ENCODE measurements at places on chromosomes 6 and 20.

DNA sequence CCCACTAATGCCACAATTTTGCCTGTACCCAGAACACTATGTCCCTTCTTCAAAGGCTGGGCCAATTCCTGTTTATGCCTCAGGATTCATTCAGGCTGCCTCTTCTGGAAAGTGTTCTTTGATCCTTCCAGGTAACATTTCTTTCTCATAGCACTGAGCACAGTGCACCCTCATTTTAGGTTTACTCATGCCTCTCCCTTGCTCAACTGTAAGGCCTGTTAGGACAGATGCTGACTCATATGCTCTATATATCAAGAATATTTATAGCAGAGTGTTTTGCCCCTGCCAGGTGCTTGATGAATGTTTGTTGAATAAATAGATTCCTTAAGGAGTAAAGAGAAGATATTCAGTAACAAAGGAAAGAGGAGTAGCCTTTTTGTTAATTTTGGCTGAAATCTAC, 263.9 kb downstream of the PHF3 start:
- DNase-seq: no peak

DNA sequence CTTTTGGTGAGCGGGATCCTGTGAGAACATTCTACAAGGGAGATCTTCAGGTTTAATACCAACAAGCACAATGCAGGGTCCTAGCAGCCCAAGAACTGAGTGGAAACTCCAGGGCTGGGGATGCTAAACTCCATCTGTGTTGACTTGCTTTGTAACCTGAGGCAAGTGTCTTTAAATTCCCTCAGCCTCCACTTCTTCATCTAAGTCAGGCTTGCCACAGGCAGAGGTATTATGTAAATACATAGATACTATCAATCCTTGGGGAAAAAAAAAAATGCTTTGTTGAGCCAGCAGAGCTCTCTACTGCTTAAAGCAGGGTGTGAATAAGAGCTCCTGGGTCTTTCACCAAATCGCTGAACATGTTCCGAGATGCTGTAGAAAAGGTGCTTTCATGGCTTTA, 114.2 kb upstream of the PHACTR1 start:
- DNase-seq: no peak

DNA sequence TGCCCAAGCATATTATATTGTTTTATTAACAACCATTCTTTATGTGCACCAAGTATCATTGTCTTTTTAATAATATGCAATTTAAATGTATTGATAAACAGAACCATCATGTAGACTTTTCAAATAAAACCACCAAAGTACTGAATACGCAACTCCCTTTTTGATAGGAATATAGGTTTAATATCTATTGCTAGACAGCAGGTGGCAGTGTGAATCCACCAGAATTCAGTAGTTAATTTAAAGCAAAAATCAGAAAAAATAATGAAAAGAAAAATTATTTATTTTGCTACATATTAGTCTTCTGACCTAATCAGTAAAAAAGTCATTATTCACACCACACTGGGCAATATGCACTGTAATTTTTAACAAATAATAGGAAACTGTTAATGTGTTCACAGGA, 143.7 kb downstream of the KLHL32 start:
- peak; percentile 26 for DNase-seq

DNA sequence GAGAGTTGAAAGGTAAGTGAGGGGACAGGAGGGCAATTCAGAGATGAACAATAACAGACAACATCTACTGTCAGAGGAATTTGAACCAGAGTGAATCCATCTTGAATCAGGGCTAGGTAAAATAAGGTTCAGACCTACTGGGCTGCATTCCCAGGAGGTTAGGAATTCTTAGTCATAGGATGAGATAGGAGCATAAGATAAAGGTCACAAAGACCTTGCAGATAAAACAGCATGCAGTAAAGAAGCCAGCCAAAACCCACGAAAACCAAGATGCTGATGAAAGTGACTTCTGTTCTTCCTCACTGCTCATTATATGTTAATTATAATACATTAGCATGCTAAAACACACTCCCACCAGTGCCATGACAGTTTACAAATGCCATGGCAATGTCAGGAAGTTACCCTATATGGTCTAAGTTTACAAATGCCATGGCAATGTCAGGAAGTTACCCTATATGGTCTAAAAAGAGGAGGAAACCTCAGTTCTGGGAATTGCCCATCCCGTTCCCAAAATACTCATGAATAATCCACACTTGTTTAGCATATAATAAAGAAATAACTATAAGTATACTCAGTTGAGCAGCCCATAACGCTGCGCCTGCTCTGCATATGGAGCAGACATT, 248.5 kb downstream of the HAO1 start:
- DNase-seq: no peak

DNA sequence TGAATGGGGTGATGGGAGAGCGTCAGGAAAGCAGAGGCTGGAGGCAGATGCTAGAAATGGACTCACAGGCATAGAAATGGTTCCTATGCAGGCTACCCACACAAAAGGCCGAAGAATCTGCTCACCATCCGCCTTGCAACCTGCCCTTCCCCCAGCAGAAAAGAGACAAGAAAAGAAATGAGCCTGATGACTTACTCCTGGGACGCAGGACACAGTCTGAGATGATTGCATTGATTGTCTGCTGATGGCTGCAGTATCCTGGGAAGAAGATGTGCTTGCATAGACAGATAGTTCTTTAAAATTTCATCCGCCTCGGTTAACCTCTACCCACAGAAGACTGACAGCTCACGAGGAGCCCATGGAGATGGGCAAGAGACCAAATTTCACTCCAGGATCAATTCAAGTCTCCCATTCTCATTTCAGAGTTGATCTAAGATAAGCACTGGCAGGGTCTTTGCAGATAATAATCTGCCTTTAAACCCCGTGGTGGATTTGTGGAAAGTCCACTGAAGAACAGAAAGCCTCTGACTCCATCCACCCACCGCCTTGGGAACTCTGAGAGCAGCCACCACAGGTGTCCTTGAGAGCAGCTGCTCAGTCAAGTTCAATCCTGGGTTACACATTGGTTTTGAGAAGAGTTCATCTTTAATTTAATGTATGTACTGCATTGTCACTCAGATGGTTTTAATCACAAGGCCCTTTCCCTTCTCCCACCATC, 7.2 kb downstream of the AGPAT4 start:
- DNase-seq: no peak

DNA sequence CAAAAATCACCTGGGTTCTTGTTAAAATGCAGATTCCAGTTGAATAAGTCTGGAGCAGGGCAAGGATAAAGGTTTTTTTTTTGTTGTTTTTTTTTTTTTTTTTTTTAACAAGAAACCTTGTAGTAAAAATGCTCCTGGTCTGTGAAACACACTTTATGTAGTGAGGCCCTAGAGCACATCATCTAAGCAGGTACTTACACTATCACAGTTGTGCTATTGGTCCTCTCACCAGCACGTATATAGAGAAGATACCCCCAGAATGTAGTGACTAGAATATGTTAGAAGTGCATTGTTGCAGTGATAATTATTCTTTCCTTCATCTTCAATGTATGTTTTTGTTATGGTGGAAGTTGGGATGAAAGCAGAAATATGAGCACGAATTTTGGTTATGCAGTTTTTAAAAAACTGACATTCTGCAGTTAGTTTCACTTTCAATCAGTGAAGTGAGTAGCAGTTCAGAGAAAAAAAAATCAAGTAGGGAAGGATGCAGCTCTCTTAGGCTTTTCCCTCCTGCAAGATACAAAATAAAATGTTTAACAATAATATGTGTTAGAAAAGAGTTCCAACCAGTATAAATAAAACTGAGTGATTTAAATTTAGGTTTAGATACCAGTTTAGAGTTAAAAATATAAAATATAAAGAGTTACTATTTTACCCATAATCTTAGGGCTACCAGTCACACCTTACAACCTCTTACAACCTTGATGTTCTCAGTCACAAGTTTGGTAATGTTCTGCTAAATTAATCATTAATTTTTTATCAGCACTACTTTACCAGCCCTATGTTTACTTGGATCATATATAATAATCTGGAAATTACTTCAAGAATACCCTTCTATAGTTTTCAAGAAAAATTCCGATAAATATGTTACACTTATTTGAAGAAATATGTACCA, 9.2 kb upstream of the DEFB113 start:
- DNase-seq: no peak

DNA sequence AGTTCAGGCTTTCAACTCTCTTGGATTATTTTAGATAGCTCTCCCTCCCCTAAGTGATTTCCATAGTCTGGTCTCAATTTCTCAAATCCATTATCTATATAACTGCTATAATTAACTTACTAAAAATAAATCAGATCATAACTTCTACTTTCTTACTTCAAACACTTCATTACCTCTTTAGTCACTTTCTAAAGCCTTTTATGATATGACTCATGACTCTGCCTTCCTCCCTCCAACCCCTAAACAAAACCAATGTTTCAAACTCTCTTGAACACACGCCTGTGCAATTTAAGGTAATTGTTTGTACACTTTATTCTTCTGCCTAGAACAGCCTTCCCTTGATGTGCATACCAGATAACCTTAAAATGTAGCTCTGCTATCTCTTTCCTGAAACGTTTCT, 100.5 kb downstream of the LMBRD1 start:
- peak; percentile 10 for DNase-seq

- DNase-seq: no peak
These were observed 33.3 kb downstream of the GFRA4 start for GRCh38 chr20:3629893-3630292.

- DNase-seq: no peak
These were observed 183.7 kb upstream of the JAG1 start for GRCh38 chr20:10857352-10858070.

DNA sequence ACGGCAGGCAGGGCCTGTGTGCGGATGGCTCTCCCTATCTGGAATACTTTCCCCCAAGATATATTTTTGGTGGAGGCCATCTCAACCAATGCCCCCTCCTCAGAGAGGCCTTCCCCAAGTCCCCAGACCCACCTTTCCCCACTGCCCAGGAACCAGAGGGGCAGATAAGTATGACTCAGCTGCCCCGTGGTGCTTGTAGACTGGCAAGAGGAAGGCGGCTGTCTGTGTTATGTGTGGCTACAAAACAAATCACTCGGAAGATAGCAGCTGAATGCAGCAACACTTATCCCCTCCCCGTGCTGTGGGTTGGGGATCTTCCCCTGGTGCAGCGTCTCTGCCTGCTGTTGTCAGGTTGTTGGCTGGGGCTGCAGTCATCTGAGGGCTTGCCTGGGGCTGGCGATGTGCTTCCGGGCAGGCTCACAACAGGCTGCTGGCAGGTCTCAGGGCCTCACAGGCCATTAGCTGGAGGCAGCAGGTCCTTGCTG, 7.1 kb downstream of the NPEPL1 start:
- DNase-seq: no peak

DNA sequence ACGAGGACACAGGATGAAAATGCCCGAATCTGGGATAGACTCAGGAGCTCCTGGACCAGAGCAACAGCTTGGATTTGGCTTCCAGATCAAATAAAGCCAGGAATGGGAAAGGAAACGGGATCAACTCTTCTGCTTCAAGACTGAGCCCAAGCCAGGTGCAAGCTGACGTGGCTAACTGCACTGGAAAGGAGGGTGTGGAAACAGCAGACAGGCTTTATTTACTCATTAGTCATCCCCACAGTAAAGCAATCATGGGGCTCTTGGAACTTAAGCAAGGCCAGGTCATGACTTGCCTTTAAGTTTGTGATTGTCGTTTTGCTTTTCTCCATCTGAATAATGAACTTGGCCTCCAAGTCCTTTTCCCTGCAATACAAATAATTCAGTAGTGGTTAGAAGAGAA, 45.2 kb downstream of the KIF16B start:
- no peak for DNase-seq

GRCh38 chr6:159059885-159060506, 15.2 kb upstream of the TAGAP start:
- no peak for DNase-seq

GRCh38 chr20:20327746-20328145, 40.2 kb upstream of the INSM1 start:
- no peak for DNase-seq

DNA sequence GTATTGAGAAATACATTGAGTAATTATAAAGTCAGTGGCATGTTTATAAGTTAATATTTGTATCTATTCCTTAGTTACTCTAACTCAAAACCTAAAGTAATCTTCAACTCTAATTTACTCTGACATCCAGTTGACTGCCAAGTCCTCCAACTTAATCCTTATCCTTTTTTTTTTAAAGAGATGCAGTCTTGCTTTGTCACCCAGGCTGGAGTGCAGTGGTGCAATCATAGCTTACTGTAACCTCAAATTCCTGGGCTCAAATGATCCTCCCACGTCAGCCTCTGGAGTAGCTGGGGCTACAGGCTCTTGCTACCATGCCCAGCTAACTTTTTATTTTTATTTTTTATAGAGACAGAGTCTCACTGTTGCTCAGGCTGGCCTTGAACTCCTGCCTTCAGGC, 24.4 kb downstream of the PTPN1 start:
- DNase-seq: no peak

GRCh38 chr6:27251606-27252251, 4.2 kb downstream of the PRSS16 start:
- peak; percentile 78 for DNase-seq

- no peak for DNase-seq
These were observed 62.7 kb downstream of the NOL4L start for GRCh38 chr20:32522526-32522775.

DNA sequence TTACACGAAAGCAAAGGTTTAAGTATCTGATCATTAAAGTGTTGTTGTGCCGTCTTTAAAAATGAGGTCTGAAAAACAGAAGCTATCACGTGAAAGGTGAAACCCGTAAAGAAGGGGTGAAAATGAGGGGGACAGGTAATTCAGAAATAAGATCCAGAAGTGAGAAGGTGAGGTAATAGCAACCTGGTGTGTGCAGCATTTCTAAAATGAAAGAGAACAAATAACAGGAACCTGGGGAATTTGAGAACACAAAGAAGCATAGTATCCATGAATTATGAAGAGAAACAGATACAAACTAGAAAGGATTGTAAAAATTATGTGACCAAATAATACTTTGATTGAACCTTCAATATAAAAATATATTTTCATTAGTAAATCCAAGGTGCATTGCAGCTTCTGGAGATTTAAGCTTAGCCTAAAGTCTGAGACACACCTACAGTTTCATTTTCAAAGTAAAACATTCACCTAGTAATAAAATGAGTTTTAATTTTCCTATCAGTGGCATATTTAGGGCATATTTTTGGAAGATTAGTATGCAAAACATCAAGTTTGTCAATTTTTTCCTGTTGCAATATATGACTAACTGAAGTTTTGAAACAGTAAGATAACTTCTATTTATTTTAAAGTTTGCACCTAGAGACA, 1.4 kb downstream of the HEY2 start:
- no peak for DNase-seq

GRCh38 chr6:16781348-16782169, 20.3 kb upstream of the ATXN1 start:
- no peak for DNase-seq

DNA sequence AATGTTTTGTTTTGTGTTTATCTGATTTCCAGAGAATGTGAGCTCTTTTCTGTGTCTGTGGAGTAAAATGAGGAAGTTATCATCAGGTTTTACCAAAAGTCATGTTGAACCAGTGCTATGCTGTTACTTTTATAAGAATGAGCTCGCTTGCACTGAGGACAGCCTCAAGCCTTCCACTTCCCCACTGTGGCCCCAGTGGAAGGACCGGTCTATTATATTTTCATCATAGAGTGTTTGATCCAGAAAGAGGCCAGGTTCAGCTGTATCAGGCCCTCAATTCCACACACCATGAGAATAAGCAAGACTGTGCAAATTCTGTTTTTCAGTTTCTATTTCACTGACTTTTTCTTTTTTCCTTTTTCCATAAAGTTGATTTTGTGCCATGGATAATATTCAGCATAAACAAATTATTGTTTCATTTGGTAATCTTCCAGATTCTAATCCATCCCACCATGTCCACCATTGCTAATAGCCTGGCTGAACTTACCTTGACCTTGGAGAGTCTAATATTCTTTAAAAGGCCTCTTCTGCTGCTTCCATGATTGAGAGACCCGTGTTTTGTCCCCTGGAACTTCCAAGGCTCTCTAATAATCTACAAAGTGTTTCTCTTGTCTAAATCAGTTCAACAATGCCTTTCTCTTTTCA, 286.2 kb downstream of the THBS2 start:
- DNase-seq: no peak
